ENCODE measurements at places on chromosomes 5 and 9.

GRCh38 chr9:6680797-6681146 is 35.2 kb upstream of the GLDC start:
- DNase-seq = no peak

DNA sequence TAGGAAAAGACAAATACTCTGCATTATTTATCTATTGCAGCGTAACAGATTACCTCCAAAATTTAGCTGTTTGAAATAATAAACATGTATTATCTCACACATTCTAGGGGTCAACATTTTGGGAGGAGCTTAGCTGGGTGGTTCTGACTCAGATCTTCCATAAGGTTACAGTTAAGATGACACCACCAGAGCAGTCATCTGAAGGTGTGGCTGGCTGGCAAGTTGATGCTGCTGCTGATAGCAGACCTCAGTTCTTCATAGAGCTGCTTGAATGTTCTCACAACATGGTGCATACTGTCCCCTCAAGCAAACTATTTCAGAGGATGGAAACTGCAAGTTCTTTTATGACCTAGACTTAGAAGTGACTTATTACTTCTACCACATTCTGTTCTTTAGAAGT is 146.3 kb upstream of the FSTL4 start:
- DNase-seq = no peak

- DNase-seq = no peak
Measured at GRCh38 chr5:122435761-122436160, 123.7 kb downstream of the SNCAIP start.

DNA sequence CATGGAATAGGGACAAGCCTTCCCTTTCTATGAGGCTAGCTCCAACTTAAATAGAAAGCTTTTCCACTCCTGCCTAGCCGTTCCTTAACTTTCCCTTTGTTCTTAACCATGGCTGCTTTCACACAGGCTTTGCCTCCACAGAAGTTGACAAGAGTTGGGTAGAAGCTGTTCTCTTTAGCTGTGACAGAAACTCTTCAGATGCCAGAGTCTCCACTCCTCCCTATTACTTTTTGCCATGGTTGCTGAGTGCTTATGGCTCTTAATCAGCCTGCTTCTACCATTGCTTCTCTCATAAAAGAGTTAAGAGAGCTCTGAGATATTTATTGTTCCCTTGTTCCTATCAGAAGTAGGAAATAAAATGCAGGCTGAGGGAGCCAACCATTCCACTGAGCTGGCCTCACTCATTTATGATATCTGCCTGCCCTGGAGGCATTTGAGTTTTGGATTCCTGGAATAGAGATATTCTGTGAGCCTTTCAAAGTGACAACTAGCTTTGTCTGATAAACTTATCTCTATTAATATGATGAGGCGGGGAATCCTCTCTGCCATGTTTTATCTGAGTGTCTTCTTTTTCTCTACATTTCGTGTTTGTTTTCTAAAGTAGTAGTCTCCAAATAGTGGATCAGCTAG is 162.6 kb downstream of the DMAC1 start:
- DNase-seq = no peak

DNA sequence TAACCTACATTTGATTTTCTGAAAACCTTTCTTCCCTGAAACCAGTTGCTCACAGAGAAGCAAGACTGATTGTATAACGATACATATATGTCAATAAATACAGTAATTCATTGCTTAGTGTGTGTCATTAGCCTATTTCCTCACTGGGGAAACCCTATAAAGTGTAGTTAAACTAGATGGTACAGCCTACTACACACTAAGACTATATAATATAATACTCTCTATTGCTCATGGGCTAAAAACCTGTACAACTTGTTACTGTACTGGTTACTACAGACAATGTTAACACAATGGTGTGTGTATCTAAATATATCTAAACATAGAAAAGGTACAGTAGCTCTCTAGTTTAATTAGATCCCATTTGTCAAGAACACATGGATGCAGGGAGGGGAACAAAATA is 181.2 kb downstream of the CDH18 start:
- DNase-seq = no peak

GRCh38 chr5:42749020-42749419 is 7.6 kb upstream of the CCDC152 start:
- no peak for DNase-seq

DNA sequence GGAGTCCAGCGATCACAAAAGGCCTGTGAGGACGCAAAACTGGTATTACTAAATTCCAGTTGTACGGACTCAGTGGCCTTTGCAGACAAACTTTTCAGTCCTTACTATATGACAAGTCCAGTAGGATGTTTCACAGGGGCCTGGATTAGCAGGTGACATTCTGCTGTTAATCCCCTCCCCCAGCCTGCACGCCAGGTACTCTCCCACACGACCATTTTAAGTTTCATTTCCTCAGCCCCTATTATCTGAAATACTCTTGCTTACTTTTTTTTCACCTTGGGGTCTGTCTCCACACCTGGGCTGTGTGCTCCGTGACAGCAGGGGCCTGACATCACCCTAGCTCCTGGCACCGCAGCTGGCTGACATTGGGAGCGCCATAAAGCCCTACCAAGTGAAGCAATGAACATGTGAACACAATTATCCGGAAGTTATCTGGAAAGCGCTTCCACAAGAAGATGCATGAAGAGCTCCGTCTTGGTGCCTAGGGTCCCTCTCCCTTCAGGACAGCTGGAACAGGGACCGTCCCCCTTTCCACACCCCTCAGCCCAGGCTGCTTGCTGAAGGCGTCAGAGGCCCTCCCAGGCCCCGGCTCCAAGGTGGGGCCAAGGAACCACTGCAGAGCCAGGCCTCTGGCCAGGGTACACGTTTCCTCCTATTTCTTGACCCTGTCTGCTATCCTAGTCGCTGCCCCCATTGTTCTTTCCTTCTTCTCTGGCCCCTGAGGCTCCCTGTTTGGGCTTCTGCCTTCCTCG is 39.7 kb upstream of the ZNF622 start:
- no peak for DNase-seq

DNA sequence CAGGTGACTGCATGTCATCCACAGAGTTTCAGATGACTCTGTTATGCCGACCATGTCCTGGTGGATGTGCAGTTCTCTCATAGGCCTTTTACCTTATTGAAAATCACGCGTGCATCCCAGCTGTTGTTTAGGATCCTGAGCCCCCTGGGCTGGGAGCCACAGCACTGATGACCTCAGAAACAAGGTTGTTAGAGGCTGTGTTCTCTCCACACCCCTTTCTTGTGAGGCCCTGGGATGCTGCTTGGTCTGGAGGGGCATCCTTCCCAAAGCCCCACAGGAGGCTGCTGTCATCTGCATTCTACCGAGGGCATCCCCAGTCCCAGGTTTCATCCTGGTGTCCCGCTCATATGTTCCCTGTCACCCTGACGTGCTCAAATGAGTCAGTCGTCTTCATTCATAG is 76.5 kb upstream of the IRX4 start:
- no peak for DNase-seq

DNA sequence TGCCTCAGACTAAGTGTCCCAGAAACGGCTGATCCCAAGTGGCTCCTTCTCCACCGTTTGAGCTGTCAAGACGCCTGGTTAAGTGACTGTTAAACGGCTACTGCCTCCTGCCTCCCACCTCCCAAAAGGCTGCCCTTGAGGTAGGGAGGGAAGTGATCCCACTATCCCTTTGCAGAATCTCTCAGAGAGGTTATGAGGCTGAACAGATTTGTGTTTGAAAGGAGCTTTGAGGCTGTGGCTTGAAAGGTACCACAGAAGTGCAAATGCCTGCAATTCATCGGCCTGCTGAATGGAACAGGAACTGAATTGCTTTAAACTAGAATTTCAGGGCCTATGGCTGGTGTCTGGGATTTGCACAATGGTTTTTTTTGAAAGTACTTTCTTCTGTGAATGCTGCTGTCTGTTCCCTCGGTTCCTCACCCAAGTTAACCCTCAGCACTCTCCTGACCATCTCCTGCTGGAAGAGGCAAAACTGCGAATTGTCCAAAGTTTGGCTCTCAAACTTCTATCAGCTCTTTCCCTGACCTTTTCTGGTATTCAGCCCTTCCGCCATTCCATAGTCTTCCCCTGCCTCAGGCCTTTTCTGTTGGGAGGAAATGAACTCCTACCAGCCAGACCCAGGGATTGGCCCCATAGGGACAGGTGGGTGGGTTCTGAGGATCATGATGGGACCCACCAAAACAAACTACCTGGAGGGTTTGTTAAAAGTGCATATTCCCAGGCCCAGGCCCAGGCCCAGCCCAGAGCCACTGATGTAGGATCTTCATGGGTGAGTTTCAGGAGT is 453.3 kb downstream of the KDM4C start:
- DNase-seq = no peak

All from epithelial cell of proximal tubule (primary cell).